Gastrocnemius medialis (tissue), 4 donors: ENCODE measurements at places on chromosomes 2 and 18. TPM values are rescaled to one million over a fixed set of nuclear protein-coding genes. Genes with fewer than 3 reads are reported as not detected.

DNA sequence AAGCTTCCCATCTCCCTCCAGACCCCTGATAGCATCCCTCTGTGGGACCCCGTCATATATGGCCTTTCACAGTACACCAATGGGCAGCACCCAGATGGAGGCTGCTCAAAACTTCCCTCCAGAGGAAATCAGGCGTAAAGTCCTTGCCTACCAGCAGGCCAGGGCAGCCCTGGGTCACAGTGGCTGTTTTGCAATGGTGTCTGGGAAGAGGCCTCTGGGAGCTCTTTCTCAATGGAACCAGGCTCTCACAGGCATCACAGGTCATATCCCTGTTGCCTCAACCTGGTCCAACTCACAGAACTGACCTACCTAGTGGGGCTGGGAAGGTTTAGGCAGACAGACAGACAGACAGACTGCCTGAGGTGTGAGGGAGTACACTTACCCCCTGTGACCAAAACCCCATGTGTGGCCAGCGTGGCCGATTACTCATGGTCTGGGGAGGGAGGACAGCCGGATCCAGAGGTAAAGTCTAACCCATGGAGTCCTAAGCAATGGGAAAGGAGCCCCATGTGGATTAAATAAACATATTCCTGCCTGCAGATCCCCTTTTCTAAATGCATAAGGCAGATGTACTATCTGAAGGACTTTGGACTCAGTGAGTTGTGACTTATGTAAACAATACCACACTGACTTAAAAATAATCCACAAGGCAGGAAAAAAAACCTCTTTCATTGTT lies 58.2 kb downstream of the BCL2L11 start:
- H3K4me1 ChIP-seq, result no peaks in the 10 kb centered on the region
- no peak overlapping the region for H3K4me3 ChIP-seq
- H3K27me3 ChIP-seq, result no peaks in the 10 kb centered on the region

GRCh38 chr2:235232449-235233433 lies 261.1 kb upstream of the AGAP1 start:
- no peaks in the 10 kb centered on the region for H3K27me3 ChIP-seq
- no peak overlapping the region for H3K4me3 ChIP-seq
- no peak for DNase-seq
- H3K36me3 ChIP-seq, result no peaks in the 10 kb centered on the region
- no peaks in the 10 kb centered on the region for H3K4me1 ChIP-seq
- H3K27ac ChIP-seq, result no peak overlapping the region

GRCh38 chr2:31735716-31736115 lies 155.0 kb upstream of the SRD5A2 start:
- DNase-seq, result no peak
- H3K27me3 ChIP-seq, result no peaks in the 10 kb centered on the region
- no peaks in the 10 kb centered on the region for H3K36me3 ChIP-seq
- H3K4me3 ChIP-seq, result no peak overlapping the region

DNA sequence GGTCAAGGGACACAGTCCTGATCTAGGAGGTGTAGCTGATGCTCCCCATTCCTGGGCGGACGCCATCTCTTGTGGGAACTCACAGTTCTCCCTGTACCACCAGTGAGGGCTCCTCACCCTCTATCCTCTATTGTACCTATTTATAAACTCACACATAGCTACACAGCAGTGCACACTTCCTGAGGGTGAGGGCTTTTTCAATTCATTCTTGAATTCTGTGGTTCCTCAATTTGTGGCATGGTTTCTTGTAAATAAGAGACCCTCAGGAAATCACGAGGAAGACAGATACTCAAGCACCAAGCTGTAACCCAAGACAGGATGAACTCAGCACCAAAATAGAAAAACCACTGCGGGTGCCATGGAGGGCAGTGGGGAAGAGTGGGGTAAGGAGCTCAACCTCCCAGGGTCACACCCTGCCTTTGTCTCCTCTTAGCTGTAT lies 245.9 kb upstream of the PXDN start:
- no peaks in the 10 kb centered on the region for H3K4me1 ChIP-seq
- DNase-seq, result no peak
- H3K36me3 ChIP-seq, result no peaks in the 10 kb centered on the region
- no peak overlapping the region for H3K27ac ChIP-seq
- H3K27me3 ChIP-seq, result no peaks in the 10 kb centered on the region

GRCh38 chr2:20171445-20171977 lies 53.4 kb downstream of the SDC1 start:
- H3K27ac ChIP-seq, result no peak overlapping the region
- no peak for DNase-seq

- H3K27me3 ChIP-seq, result no peaks in the 10 kb centered on the region
- H3K4me3 ChIP-seq, result no peak overlapping the region
- H3K4me1 ChIP-seq, result peaks cover 6% of the 10 kb centered on the region
- no peaks in the 10 kb centered on the region for H3K36me3 ChIP-seq
These were observed 215.9 kb downstream of the SEPTIN10 start for GRCh38 chr2:109397893-109398292.

- H3K27me3 ChIP-seq, result no peaks in the 10 kb centered on the region
- H3K36me3 ChIP-seq, result no peaks in the 10 kb centered on the region
- no peaks in the 10 kb centered on the region for H3K4me1 ChIP-seq
- no peak overlapping the region for H3K27ac ChIP-seq
- H3K4me3 ChIP-seq, result no peak overlapping the region
These were observed 564.4 kb upstream of the LINC00305 start for GRCh38 chr18:64713284-64713683.

DNA sequence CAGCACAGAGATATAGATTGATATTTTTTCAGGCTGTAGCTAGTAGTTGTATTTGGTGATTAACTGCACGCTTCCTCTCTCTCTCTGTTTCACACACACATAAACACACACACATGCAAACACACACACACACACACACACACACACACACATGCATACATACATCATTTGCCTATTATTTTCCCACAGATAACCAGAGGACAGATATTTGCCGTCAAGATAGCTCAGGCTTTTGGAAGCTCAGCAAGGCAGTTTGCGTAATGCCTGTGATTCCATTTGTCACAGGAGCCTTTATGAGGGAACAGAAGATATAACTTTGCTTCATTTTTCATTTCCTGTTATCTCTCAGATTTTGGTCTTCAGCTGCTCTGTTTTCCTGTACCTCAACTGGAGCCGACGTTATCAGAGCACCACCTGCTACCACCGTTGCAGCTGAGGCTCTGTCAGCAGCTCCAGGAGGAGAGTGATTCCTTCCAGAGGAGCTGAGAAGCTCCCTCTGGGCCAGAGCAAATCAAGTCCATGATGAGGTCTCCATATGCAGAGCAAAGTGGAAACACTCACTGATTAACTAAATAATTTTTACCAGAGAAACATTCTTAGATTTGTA lies 341.9 kb upstream of the PIK3C3 start:
- H3K27me3 ChIP-seq, result no peaks in the 10 kb centered on the region
- H3K4me1 ChIP-seq, result no peaks in the 10 kb centered on the region
- H3K4me3 ChIP-seq, result no peak overlapping the region
- no peaks in the 10 kb centered on the region for H3K36me3 ChIP-seq
- H3K27ac ChIP-seq, result no peak overlapping the region

DNA sequence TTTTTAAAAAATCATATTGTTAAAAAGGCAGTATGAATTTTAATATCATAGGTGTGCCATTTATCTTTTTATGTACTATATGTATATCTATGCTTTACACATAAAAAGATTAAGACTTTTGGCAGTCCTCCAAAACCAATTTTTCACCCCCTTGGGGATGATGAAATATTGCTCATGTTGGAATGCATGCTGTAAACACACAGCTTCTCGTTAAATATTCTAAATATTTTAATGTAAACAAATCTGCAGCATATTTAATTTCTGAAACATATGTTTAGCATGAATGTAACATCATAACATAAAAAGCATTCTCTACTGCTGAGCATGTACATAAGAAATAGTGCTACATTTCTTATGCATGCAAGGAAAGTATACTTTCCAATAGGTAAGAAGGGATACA lies 484.3 kb upstream of the LRATD1 start:
- no peak overlapping the region for H3K4me3 ChIP-seq
- H3K27me3 ChIP-seq, result no peaks in the 10 kb centered on the region

- H3K4me1 ChIP-seq, result peaks cover 19% of the 10 kb centered on the region
- no peak for DNase-seq
- no peak overlapping the region for H3K27ac ChIP-seq
- no peaks in the 10 kb centered on the region for H3K27me3 ChIP-seq
These were observed 77.6 kb downstream of the SPRED2 start for GRCh38 chr2:65354773-65355172.

GRCh38 chr2:105388971-105389381 lies 9.9 kb downstream of the FHL2 start:
- H3K4me3 ChIP-seq, result no peak overlapping the region
- no peaks in the 10 kb centered on the region for H3K36me3 ChIP-seq
- H3K27me3 ChIP-seq, result no peaks in the 10 kb centered on the region

DNA sequence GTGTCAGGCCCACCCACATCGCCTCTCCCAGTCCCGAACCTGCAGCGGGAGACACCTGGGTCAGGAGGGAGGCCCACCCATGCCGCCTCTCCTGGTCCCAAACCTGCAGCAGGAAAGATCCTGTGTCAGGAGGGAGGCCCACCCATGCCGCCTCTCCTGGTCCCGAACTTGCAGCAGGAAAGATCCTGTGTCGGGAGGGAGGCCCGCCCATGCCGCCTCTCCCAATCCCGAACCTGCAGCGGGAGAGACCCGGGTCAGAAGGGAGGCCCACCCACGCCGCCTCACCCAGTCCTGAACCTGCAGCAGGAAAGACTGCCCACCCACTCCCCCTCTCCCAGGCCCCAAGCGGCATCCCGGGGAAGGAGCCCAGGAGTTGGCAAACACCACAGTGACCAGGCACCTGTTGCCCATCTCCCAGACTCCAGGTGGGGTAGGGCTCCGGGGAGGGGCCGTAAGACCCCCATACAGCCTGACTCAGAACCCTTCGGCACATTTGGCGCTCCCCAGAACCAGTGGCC lies 7.8 kb downstream of the SLC66A2 start:
- peaks cover 88% of the 10 kb centered on the region for H3K4me1 ChIP-seq
- H3K27me3 ChIP-seq, result no peaks in the 10 kb centered on the region
- no peak overlapping the region for H3K27ac ChIP-seq
- no peaks in the 10 kb centered on the region for H3K36me3 ChIP-seq

The KIAA2012 gene
- not detected for total RNA-seq

The DOK1 gene
- 4.1 TPM for total RNA-seq

The XDH gene
- total RNA-seq, result 0.29 TPM

The SETBP1 gene
- 9.2 TPM for total RNA-seq
